ENCODE measurements at places on chromosomes 6 and 20.
A peak's percentile ranks its signal among the peaks of the same experiment; 100 is the strongest.

GRCh38 chr6:154882107-154882506, 113.0 kb upstream of the TIAM2 start:
- DNase-seq: no peak

- DNase-seq: no peak
These were observed 676.2 kb downstream of the HDGFL1 start for GRCh38 chr6:23245572-23245971.

DNA sequence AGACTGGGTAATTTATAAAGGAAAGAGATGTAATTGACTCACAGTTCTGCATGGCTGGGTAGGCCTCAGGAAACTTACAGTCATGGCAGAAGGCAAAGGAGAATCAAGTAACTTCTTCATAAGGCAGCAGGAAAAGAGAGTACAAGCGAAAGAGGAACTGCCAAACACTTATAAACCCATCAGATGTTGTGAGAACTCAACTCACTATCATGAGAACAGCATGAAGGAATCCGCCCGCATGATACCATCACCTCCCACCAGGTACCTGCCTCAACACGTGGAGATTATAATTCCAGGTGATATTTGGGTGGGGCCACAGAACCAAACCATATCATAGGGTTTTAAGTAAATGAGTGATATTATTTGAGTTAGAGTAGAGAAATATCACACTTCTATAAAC, 189.3 kb downstream of the TSHZ2 start:
- DNase-seq: no peak

DNA sequence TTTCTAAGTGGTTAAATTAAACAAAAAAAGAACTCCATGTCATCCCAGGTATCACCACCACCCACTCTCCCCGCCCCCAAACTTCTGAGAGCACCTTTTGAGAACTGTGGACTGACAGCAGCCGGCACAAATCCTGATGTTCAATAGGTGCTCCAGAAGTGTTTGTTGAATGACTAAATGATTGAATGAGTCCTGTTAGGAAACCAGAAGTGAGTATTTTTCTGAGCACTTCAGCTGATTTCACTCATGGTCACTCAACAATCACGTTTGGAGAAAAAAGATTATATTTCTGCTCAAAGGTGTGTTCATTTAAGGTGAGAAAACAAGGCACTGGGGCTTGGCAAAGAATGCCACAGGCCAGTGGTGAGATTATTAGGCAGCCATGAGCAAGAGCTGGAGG, 6.2 kb upstream of the HNF4A start:
- no peak for DNase-seq

DNA sequence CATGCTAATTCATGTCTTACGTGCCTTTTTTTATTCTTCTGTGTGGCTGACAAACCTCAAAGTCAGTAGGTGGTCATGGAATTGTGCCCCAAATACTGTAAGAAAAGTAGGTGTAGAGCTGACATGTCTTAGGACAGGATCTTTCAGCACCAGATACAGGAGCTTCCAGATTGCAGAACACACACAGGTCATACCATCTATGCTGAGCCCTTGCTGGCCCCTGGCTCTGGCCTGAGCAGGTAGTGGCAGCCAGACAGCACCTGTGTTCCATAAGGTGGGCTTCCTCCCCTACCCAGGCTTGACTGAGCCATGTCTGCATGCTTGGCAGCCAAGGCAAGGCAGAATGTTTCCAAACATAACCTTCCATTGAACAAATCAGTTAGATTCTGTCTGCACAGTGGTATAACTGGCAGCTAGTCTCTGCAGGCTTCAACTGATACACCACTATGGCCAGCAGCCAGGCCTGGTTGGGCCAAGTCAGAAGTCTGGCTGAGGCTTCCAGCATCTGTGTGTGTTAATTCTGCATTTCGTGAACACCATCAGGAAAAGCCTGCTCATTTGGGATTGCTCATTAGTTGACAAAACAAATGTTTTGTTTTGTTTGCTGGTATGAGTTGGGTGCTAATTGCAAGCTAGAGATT, 366.5 kb downstream of the FOXA2 start:
- peak; percentile 7 for DNase-seq

GRCh38 chr6:166413491-166413951, 30.8 kb upstream of the MPC1 start:
- no peak for DNase-seq

Data from pons (tissue), 1 donor.